Stimulated activated CD8-positive, alpha-beta memory T cell treated with anti-CD3 and anti-CD28 coated beads, Interleukin-4, amount 100 ng/mL, for 1 hour (primary cell): ENCODE measurements at places on chromosomes 3 and 15.
A peak's percentile ranks its signal among the peaks of the same experiment; 100 is the strongest.

GRCh38 chr3:81592101-81592500 lies 169.3 kb downstream of the GBE1 start:
- no peak for DNase-seq

DNA sequence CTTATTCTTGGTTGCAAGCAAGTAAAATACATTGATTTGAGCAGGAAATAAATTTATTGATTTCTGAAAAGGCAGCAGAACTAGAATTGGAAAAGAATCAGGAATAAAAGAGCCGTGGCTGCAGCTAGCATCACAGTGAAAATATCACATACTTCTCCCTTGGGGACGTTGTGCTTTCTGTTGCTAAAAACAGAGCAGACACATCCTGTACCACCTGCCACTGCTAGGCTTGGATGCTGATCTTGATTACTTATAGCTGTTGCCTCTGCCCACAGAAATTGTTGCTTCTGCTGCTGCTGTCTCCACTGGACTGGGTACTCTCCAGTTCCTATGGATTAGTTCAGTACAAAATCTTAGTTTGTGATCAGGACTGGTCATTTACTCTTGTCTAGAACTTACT lies 283.8 kb downstream of the C3orf38 start:
- DNase-seq, result no peak

DNA sequence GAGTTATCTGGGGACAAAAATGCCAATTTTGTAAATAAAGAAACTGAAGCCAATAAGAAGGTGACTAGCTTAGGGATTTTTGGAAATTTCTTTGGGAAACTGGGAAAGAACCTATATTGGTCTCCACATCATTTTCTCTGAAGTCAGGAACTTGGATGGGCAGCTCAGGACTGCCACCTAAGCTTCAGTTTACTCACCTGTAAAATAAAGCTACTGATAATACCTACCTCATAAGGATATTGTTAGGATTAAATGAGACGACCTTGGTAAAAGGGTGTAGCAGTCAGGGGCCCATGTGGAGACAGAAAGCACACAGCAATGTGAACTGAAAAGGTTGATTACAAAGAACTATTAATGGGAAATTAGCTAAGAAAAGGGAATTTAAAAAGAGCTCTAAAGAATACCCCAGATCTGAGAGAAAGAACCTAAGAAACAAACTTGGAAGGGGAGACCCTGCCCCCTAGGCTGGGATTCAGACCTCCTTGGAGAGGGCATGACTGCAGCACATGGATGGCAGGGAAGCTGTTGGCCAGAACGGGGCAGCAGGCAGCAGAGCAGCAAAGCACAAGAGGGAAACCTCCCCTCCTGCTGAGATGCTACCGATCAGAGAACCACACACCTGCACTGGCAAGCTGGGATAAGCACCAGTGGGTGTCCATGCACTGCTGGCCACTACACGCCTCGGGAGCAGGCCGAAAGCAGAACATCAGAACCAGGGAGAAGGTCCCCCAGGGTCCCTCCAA lies 83.7 kb upstream of the THBS1 start:
- no peak for DNase-seq

- no peak for DNase-seq
Observed at GRCh38 chr3:118029049-118029448, 1005.6 kb downstream of the IGSF11 start.

- peak; percentile 7 for DNase-seq
Observed at GRCh38 chr15:84079885-84080777, 155.4 kb upstream of the GOLGA6L4 start.

GRCh38 chr3:64667887-64668581 lies 19.8 kb downstream of the ADAMTS9 start:
- DNase-seq, result no peak

GRCh38 chr3:43773273-43774094 lies 82.7 kb downstream of the ABHD5 start:
- DNase-seq, result no peak

DNA sequence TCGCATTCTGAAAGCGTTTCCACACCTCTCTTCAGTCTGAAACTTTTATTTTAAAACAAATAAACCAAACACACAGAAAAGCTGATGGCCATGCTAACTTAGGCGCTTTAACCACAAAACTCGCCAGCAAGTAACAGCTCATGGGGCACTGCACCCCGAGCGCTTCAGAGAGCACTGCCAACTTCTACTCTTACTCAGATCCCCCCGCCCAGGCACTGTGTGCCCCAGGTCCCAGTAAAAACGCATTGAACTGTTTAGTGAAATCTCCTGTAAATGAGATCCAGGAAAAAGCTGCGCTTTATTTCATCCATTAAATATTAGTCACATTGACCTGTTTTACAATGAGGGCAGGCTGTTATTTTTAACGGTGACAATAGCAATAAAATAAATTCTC lies 99.7 kb downstream of the LRIG1 start:
- DNase-seq, result no peak

- DNase-seq, result no peak
Observed at GRCh38 chr3:151382671-151383070, 1.9 kb downstream of the P2RY12 start.

GRCh38 chr15:57785959-57786358 lies 79.4 kb downstream of the POLR2M start:
- no peak for DNase-seq

- no peak for DNase-seq
Observed at GRCh38 chr3:114060906-114061655, 4.5 kb downstream of the QTRT2 start.
